ENCODE measurements at places on chromosomes 3 and 15.

- DNase-seq: no peak
These were observed 31.2 kb downstream of the DPH6 start for GRCh38 chr15:35514759-35515158.

- no peak for DNase-seq
These were observed 916 bp downstream of the IDH3A start for GRCh38 chr15:78149805-78150751.

DNA sequence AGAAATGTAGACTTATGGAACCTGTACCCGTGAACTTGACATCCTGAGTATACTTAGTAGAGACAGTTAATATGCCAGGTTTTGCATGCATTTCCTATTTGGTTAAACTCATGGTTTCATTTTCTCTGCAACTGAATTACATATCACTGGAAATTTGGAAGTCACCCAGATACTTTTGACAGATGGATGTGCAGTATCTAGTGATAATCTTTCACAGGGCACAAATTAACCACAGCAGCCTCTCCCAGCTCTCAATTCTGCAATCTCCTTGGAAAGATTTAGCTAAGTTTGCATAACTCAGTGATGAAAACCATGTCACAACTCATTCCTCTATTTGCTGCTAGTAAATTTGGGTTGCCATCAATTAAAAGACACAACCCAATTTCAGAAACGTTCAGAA is 162.3 kb upstream of the TPM1 start:
- DNase-seq: no peak

- peak; percentile 41 for DNase-seq
These were observed 121.6 kb downstream of the TFDP2 start for GRCh38 chr3:142027735-142028134.

- DNase-seq: no peak
These were observed 23.5 kb downstream of the TMEM43 start for GRCh38 chr3:14148041-14148985.

- DNase-seq: no peak
These were observed 400.0 kb upstream of the C2CD4B start for GRCh38 chr15:62564886-62565633.

GRCh38 chr3:146390957-146391356 is 78.4 kb downstream of the PLSCR2 start:
- DNase-seq: no peak

- no peak for DNase-seq
These were observed 15.5 kb upstream of the SNRPA1 start for GRCh38 chr15:101310508-101310907.

DNA sequence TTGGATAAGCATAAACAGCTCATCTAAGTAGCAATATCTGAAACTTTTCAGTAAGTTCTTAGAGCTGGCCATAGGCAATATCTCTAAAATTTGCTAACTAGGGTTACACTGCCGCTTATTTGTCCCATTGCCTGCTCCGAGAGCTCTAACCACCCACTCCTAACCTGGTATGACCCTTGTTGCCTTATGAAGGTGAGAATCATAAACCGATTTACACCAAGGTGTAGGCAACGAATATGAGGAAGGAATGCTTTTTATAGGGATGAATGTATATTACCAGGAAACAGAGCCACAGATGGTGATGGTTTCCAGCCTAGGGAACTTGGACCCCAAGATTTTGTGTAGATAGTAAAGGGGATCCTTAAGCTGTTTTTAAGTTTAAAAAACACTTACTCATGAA is 440.9 kb downstream of the PDCD6IP start:
- DNase-seq: no peak

GRCh38 chr3:48466386-48467109 is 20.0 kb downstream of the ATRIP start:
- DNase-seq: no peak

DNA sequence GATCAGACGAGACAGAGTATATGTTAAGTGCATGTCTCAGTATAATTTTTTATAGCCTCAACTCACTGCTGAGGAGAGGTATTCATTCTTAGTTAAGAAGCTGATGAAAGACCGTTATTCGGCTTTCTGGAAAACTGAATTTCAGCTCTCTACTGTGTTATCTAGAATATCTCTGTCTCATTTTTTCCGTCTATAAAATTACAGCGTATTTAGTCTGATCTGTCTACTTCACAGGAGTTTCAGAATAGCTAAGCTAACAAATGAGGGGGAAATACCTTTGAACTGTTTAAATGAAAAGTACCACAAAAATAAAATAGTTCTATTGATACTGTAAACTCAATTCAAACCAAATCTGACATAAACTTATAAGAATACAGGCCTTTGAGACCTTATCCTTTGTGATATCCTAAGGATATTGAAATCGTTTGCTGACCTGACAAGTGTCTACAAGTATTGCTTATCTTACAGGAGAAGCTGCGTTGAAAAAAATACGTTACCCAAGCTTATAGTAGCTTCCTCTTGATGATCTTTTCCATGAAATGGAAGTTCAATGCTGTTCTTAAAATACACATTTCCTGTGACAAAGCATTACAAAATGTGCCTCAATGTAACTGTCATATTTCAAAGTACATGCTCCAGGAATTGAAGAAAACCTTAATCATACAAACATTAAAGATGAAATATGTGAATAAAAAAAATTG is 104.6 kb downstream of the IL1RAP start:
- no peak for DNase-seq

GRCh38 chr3:181425074-181425473 is 286.7 kb upstream of the SOX2 start:
- DNase-seq: no peak

DNA sequence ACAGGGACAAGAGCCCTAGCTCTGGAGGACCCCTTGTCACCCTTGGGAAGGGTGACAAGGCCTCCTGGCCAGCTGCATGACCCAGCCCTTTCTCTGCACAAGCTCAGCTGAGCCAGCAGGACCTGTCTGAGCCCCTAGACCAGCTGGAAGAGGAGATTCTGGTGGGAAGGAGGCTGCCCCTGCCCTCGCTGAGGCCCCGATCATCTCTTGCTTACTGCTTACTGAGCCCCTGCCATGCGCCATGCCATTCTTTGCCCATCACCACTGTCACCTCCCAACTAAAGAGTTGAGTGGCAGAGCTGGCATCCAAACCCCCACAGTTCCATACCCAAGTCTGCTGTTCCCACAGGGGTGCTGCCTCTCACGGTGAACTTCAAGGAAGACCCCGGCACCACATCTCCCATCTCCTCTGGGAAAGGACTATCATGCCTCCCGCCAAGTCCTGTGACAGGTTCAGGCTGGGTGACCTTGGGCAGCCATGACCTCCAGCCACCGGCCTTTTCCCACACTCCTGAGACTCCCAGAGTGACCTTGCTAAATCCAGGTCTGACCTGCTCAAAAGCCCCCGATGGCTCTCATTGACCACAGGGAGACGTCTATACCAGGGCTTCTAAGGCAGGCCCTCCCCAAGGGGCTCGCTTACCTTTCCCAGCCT is 34.0 kb downstream of the ACSBG1 start:
- DNase-seq: no peak

- DNase-seq: no peak
These were observed 2.4 kb upstream of the RASSF1 start for GRCh38 chr3:50342813-50343633.

DNA sequence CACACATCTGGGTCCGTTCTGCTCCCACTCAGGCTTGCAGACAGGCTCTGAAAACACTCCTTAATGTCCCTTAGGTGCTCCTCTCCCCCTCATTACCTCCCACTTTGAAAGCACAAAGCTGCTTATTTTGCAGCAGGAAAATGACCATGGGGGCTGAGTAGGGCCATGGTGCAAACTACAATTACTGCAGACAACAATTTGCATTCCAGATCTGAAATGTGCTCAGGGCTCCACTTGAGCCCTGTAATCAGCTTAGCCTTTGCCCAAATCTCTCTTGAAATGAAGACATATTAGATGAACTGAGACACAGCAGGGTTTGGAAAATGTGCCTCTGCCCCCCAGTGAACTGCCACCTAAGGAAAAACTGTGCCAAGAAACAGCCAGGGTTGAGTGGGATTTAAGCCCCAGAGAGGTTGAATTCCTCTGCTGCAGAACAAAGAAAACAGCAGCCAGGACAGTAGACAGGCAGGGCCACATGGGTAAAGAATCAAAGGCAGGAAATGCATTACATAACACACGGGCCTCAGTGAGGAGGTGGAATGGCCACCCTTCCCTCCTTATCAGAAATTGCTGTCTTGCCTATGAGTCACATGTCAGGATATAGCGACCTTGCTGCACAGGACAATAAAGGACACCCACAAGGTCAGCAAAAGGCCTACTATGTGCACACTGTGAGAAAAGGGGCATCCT is 126.8 kb upstream of the ARHGEF3 start:
- DNase-seq: no peak

GRCh38 chr15:52086011-52086786 is 26.4 kb downstream of the BCL2L10 start:
- no peak for DNase-seq

- DNase-seq: no peak
These were observed 157.9 kb downstream of the MEX3B start for GRCh38 chr15:81887912-81888311.

- no peak for DNase-seq
These were observed 250.7 kb upstream of the NR2E3 start for GRCh38 chr15:71559616-71560015.

GRCh38 chr3:78003090-78003489 is 963.2 kb downstream of the ROBO2 start:
- no peak for DNase-seq

DNA sequence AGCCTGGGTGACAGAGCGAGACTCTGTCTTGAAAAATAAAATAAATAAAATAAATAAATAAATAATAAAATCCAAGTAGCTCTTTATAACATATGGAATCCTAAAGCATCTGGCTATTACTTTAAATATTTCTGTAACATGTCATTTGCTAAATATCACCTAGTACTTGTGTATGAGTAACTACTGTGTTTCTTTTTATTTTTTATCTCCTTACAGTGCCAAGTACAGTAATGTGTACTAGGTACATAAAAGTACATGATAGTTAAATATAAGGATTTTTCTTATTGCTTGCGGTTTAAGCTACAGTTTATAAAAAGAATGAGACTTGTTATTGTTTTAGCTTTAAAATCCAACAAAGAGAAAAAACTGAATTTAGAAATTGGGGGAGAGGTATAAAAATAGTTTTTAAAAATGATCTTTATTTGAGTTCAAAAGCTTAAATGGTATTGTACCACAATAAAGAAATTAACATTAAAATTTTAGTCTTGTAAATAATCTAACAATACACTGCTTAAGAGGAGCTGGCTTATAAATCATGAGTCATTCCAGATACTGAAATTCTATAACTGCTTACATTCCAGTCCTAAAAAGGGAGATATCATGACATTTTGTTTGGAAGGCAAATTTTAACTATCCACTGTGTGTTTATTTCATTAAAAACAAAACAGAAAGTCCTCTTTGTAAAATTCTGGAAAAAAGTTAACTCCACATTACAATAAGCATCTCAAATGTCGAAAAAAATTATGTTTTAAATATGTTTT is 73.1 kb downstream of the FGF7 start:
- DNase-seq: no peak

GRCh38 chr15:85630311-85630710 is 164.4 kb downstream of the KLHL25 start:
- no peak for DNase-seq

- no peak for DNase-seq
These were observed 17.5 kb upstream of the BCHE start for GRCh38 chr3:165854696-165855095.

GRCh38 chr3:187974871-187975271 is 179.1 kb upstream of the LPP start:
- DNase-seq: no peak

- DNase-seq: no peak
These were observed 74.3 kb downstream of the MYO1E start for GRCh38 chr15:59298225-59298853.

- DNase-seq: peak; percentile 46
These were observed 923 bp downstream of the SIAH2 start for GRCh38 chr3:150761831-150762661.

DNA sequence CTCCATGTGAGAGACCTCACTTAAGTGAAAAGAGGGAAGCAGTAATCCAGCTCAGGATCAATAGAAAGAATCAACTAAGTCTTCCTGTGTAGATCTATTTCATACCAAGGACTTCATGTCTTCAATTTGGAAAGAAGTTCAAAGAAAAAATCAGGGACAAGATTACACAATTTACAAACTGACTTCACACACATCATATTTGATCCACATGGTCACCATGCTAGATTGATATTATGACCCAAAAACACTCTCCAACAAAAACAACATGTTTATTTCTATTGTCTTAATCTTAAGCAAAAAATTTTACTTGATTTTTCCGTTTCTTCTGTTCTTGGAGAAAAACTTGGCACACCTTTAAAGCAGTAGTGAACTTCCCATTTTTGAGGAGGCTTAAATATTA is 76.3 kb downstream of the THBS1 start:
- no peak for DNase-seq

All from NCI-H2107 (cell line).